ENCODE measurements at places on chromosomes 3 and 15.

GRCh38 chr3:171960159-171960558, 79.2 kb upstream of the FNDC3B start:
- no peak for DNase-seq

- DNase-seq: no peak
Measured at GRCh38 chr3:194773216-194773615, 87.5 kb downstream of the FAM43A start.

DNA sequence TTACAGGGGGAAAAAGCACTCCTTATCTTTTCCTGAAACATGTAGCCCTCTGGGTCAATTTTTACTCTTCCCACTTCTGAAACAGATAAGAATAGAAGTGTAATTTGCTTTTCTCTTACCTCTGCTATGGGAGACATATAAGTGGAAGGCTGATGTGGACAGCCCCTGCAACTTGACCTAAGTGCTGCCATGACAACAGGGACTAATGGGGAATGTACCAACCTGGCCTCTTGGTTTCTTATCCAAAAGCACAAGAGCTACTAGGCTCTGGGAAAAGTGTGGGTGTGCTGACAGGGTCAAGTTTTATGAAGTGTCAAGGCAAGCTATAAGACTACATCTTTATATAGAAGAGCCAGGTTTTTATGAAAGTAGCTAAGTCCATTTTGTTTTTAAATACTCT, 1246.5 kb downstream of the OTOL1 start:
- no peak for DNase-seq

DNA sequence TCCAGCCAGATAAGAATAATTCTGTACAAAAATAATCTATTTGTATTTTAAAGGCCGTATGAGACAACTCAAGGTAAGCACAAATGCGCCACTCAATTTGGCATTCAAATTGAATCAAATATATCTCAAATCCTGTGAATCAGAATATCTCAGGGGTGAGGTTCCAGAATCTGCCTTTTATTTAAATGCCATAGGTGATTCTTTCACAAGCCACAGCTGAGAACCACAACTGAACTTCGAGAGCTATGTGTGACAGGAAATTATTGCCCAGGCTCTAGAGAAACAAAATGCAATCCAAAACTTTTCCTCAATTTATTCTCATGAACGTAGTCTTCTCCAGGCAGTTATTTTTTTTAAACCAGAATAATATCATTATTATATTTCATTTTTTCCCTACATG, 11.9 kb downstream of the ATP8B4 start:
- no peak for DNase-seq

- DNase-seq: no peak
Measured at GRCh38 chr15:48722764-48723661, 77.5 kb upstream of the FBN1 start.

DNA sequence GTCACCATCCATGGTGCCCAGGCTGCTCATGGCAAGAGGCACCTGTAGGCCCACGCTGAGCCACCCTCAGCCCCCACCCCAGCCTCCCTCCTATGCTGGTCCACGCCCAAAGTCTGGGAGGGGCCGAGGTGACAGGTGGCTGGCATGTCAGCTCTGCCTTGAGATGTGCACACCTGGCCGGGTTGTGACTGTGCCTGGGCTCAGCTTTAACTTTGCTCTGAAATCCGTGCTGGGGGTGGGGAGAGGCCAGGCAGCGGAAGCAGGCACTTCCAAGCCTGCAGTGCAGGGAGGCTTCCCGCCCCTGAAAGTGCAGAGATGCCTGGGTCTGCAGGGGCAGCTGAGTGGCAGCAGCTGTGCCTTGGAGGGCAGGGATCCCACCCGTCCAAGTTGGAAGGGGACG, 1124.8 kb downstream of the SI start:
- DNase-seq: no peak

GRCh38 chr3:179072100-179072438, 460 bp upstream of the ZMAT3 start:
- peak; percentile 3 for DNase-seq

DNA sequence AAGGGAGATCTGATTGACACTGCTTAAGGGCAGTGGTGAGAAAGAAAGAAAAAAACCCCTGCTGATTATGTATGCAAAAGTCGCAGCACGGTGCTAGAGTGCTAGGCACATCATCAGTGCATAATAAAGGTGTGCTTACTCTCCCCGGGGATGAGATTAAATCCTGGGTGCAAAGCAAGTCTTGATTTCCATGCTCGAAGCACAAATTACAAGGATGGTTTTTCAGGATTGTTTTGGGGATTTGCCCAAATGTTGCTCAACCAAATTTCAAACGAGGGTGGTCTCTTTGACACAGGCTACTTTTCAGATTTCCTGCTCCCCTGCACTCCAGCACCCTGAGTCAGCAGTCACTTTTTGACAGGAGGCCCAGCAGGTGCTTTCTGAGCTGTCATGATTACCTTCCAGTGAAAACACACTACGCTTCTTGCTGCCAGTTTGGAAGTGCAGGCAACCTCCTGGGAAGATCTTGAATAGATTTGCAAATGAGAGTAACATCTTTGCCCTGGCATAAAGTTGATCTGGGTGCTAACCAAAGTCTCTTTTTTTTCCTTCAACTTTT, 167.5 kb upstream of the TRIM42 start:
- DNase-seq: no peak

- no peak for DNase-seq
Measured at GRCh38 chr3:73383470-73384049, 241.2 kb downstream of the PDZRN3 start.

GRCh38 chr3:190336516-190337189, 14.4 kb upstream of the CLDN1 start:
- DNase-seq: no peak

GRCh38 chr15:94080989-94081605, 150.3 kb upstream of the MCTP2 start:
- no peak for DNase-seq

GRCh38 chr3:54835701-54836100, 92.2 kb downstream of the LRTM1 start:
- DNase-seq: no peak

DNA sequence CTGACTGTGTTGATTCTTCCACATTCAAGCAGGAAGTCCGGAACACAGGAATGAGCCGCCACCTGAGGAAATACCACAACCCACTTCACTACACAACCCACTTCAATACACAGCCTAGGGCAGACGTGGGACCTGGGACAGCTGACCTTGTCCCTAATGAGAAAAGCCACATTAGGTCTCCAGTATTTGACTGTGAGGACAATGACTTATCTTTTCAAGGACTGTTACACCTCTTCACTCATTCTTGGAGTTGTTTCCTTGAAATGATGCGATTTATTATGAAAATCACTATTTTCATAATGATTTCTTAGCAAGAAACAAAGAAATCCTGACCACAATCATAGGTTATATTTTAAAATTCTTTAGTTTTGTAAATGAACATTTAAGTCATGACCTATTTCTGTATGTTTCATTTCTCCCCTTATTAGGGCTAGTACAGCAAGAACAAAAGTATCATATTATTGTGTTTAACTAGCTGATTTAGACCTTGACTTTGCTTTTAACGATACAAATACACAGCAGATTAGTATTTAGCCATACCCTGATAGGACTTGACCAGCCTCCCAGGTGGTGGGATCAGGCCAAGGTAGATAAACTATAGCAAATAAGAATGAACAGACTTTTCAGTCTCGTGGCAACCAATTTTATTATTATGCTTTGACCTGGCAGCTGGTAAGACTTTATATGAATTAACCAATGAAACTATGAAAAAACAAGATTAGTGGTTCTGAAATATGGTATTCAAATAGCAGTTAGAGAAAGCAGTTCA, 6.0 kb downstream of the RAB27A start:
- DNase-seq: no peak

DNA sequence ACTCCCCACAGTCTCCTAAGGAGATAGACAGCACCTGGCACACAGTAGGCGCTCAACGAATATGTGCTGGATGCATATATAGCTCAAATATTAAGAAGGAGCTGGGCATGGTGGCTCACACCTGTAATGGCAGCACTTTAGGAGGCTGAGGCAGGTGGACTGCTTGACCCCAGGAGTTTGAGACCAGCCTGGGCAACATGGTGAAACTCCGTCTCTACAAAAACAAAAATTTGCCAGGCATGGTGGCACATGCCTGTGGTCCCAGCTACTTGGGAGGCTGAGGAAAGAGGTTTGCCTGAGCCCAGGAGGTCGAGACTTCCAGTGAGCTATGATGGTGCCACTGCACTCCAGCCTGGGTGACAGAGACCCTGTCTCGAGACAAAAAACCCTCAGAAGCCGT, 37.4 kb downstream of the UMPS start:
- no peak for DNase-seq

- DNase-seq: no peak
Measured at GRCh38 chr3:63559884-63560283, 92.6 kb upstream of the SNTN start.

DNA sequence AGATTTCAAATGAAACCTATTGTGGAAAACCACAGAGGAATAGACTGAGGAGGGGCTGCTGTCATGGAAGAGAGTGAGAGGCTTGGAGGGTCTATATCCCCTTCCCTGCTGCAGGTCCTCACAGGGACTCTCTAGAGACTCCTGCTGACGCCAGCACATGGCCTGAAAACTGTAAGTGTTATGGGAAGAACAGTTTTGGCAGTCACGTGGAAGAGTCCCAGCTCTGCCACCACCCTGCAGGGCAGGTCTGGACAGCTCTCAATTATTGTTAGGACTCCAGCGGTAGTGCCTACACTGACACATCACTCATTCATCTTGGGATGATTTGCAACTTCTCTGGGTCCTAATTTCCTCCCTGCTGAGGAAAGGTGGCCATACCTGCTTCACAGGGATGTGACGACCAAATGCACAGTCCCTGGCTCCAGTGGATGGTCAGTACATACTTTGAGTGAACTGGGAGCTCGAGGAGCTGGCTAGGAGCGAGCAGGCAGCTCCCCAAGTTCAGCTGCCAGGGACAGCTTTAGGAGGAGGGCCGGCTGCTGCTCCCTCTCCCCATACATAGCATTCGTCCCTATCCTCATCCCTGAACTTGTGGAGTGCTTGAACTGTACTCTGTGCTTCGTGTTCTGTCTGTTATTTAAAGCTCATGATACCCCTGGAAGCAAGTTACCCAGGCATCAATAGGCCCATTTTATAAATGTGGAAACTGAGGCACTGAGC, 49.2 kb downstream of the CTXND1 start:
- no peak for DNase-seq

- DNase-seq: no peak
Measured at GRCh38 chr15:92091155-92091734, 237.7 kb downstream of the SLCO3A1 start.

GRCh38 chr3:71723452-71724170, 1.6 kb downstream of the EIF4E3 start:
- no peak for DNase-seq

GRCh38 chr3:132292042-132292441, 25.2 kb upstream of the ACP3 start:
- DNase-seq: no peak

DNA sequence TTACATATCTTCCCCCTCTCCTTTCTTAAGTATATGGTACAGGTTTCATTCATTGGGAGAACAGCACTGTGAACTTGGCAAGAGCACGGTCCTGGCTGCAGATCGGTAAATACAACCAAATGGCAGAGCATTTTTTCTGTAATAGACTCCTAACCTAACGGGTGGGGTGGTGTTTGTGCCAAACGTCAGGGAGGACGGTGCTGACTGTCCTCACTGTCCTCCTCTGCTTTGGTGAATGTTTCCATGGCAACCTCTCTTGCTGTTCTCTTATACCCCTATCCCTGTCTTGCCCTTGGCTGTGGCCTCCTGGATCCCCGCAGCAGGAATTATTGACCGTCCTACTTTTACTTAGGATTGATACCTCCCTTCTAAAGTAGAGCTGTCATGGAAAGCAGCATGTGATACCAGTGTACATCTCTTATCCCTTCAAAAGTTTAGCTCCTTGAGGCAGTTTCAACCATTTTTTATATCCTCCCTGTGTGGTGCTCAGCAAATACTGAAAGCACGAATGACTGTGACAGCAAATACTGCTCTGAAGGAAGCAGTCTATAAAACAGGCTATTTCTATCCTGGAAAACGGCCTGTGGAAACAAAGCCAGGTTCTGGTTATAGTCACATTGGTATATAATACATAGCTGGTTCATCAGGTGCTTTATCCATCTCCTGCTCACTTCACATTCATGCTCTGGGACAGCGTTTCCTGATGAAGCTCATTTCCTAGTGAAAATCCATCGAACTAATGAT, 275.4 kb upstream of the C2CD4B start:
- no peak for DNase-seq

- DNase-seq: no peak
Measured at GRCh38 chr15:29860872-29861271, 38.6 kb upstream of the TJP1 start.

DNA sequence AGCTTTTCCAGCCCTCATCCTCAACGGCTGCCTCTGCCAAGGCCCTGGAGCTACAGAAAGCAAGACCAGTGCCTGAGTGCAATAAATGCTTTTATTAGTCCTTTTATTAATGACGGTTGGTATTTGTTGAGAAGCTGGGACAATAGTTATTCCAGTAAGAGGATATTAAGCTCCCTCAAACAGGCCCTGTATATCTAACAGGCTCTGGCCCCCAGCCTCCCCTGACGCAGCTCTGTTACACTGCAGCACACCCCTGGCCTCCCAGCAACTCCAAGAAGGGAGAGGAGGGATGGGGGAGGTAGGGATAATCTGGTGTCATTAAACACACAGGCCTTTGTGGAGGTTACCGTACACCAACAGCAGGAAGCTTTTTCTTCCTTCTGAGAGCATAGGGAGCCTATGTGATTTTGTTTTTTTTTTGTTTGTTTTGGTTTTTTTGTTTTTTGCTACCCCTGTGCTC, 30.8 kb upstream of the MAGEF1 start:
- DNase-seq: no peak

DNA sequence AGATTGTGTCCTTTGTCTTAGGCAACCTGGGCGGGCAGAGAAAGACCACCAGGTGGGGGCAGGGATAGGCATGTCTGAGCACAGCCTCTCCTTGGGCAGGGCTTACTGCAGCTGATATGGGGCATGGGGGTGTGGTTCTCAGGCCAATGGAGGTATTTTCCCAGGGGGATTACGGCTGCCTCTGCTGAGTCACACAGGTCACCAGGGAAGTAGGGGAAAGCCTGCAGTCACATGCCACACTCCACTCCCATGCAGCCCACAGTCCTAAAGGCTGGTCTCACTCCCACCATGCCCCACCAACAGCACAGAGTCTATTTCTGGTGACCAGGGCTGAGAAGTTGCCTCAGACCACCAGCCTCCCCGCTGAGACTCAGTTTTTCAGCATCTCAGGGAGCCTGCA, 466.4 kb downstream of the DIPK2A start:
- DNase-seq: no peak

GRCh38 chr3:20488151-20488550, 302.1 kb upstream of the SGO1 start:
- DNase-seq: no peak

DNA sequence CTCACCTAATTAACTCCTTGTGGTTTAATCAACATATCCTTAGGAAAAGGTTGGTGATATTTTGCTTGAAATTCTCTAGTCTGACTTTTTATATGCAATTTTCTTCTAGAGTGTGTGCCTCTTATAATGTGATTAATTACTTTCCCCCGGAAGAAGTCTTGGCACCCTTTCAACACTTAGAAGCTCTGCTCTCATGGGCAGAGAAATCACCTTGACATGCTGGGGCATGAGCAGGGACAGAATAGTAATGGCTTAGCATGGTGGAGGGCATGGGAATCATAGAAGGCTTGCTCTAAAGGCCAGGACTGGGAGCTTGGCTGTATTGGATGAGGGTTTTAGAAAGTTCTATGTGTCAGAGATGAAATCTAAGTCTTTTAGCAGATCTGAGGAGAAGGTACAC, 293.5 kb downstream of the AGBL1 start:
- DNase-seq: no peak

GRCh38 chr3:129605203-129605921, 1.1 kb downstream of the PLXND1 start:
- no peak for DNase-seq

- DNase-seq: no peak
Measured at GRCh38 chr3:181610973-181611265, 100.8 kb upstream of the SOX2 start.

- DNase-seq: no peak
Measured at GRCh38 chr15:45734260-45734711, 99.5 kb downstream of the SQOR start.
